ENCODE measurements at places on chromosomes 11 and 22.

- DNase-seq: no peak
Observed at GRCh38 chr11:34243600-34244464, 114.0 kb downstream of the ABTB2 start.

- DNase-seq: no peak
Observed at GRCh38 chr11:75249704-75250103, 9.1 kb downstream of the TPBGL start.

GRCh38 chr11:9626496-9627394 is 37.1 kb upstream of the SWAP70 start:
- no peak for DNase-seq

GRCh38 chr11:93489841-93490240 is 53.4 kb downstream of the SMCO4 start:
- no peak for DNase-seq

DNA sequence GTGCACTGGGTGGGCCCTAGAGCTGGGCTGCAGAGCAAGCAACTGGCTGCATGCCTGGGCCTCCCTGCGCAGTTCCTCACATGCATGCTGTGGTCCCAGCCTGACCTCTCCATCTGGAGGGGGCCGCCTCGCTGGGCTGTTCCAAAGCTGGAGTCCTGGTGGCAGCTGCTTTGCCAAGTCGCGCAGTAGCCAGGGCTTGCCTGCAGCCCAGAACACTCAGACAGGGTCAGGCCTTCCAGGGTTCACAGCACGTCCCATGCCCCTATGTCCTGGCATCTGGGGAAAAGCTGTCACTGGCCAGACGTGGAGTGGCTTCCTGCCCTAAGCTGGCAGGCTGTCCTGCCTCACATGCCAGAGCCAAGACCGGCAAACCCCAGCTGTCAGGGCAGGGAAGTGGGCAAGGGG is 16.5 kb upstream of the CDC42EP2 start:
- no peak for DNase-seq

DNA sequence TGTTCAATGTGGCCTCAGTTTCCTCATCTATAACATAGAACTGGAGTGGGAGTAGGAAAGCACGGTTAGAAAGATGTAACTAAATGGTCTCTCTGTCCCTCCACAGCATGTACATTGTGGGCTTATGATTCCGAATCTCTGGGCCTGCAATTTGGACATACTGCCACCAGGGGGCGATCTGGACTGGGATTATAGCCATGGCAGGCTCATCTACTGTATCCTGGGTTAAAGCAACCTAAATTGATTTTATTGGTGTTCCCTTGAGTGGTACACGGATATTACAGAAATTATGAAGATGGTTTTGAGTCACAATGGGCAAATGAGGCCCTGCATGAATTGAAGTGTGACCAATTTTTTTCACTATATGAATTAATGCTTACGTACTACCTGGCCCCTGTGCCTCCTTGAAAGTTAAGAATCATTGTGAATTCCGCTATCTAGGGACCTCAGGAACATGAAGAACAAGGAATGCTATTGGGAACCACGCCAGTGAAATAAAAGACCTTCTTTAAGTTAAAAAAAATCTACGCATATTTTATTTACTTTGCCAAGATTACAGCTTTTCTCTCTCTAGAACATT is 32.9 kb downstream of the TST start:
- DNase-seq: no peak

- no peak for DNase-seq
Observed at GRCh38 chr11:114284021-114284420, 12.2 kb upstream of the NNMT start.

DNA sequence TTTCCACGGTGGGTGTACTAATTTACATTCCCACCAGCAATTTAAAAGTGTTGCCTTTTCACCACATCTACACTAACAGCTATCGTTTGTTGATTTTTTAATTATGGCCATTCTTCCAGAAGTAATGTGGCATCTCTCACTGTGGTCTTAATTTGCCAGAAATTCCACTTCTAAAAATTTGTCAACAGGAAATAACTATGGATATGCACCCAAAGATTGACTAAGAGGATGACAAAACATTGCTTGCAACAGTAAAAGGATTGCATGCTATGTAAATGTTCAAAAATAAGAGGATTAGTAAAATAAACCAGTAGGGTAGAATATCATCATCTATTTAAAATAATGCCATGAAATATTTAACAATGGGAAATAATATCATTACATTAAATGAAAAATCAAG is 219.5 kb downstream of the DCDC1 start:
- DNase-seq: no peak
